COLO829 (cell line): ENCODE measurements at places on chromosomes 7 and 10.

DNA sequence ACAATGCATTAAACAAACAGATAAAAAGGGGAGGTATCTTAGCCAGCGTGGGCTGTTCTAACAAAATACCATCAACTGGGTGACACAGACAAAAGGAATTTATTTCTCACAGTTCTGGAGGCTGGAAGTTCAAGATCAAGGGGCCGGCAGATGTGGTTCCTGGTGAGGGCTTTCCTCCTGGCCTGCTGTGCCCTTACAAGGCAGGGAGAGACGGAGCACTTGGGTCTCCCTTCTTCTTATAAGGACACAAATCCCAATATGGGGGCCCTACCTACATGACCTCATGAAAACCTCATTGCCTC is 281.6 kb upstream of the KLF14 start:
- peak; percentile 69 for DNase-seq

GRCh38 chr7:66272321-66272720 is 67.2 kb downstream of the TPST1 start:
- DNase-seq: no peak

DNA sequence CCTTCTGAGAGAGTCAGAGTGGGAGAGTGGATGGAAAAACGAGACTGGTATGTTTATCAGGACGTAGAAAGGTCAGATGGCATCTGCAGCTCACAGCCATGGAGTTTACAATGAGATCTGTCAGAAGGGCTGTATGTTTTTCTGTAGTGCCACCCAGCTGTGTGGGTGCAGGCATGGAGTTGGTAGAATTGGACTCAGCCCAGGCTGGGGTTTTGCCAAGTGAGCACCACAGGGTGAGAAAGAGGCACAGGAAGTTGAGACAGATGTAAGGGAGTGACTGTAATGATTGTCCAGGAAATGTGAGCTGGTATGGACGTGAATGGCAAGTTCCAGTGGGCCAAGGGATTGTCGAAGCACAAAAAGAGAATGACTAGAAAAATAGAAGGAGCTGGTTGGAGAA is 9.1 kb upstream of the ZYX start:
- peak; percentile 61 for DNase-seq

GRCh38 chr7:104149822-104150221 is 58.0 kb downstream of the ORC5 start:
- DNase-seq: no peak

GRCh38 chr10:30398193-30398592 is 35.8 kb upstream of the MAP3K8 start:
- DNase-seq: no peak

- DNase-seq: no peak
These were observed 189.5 kb downstream of the JAZF1 start for GRCh38 chr7:27991006-27991528.

- no peak for DNase-seq
These were observed 54.9 kb downstream of the LRGUK start for GRCh38 chr7:134182078-134182477.

GRCh38 chr7:4236389-4236788 is 445.7 kb upstream of the FOXK1 start:
- no peak for DNase-seq

DNA sequence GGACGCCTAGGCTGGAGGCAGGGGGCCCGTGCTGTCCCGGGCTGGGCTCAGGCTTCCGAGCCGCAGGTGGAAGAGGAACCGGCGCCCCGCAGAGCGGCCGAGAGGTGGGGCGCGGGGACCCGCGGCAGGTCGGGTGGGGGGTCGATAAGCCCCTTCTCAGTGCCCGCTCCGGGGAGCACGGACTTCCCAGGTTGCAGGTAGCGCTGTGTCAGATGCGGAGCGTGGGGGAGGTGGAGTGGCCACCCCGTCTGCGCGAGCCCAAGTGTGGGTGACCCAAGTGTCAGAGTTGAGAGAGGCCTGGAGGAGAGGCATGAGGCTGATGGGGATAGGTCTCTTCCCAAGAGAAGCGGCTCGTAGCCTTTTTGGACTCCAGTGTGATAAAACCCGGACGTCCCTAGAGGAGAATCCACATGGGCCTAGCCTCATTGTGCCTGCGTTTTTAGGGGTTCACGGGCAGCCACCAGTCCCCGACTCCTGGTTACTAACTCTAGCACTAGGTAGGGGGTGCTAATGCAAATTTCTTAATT is 580 bp downstream of the EEPD1 start:
- DNase-seq: no peak

GRCh38 chr10:112519133-112519761 is 72.2 kb downstream of the VTI1A start:
- no peak for DNase-seq

DNA sequence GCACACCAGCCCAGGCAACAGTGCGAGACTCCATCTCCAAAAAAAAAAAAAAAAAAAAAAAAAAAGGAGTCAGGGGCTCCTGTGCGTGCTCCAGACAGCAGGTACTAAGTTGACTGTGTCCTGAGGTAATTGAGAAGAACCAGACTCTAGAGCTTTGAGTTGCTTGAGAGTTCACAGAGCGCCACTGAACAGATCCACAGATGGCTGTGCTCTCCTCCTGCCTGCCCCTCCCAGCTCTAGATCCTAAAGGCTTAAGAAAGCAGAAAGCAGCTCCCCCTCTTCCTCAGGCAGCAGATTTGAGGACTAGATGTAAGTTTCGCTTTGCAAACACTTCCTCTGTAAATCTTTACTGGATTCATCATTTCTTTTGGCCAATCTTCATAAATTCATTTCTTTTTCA is 38.7 kb downstream of the SHH start:
- DNase-seq: no peak

GRCh38 chr7:129431911-129432643 is 2.2 kb upstream of the STRIP2 start:
- no peak for DNase-seq

- DNase-seq: no peak
These were observed 8.4 kb downstream of the DBNL start for GRCh38 chr7:44052771-44053365.

DNA sequence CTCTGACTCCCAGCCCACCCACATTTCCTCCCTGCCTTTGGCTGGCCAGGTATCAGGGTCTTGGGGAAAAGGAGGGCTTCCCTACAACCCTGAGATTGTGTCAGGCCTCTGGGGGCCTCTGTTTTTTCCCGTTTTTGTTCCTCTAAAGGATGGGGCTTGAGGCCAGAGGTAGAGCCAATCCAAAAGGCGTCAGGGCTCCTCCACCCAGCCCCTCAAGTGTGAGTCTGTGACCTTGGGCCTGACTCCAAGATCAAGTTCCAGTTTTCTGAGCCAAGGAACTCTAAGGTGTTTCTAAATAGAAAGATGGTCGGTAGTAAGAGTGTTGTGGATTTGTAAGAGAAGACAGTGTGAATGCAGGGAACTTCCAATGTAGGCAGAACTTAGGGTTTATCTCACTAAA is 6.6 kb downstream of the EEPD1 start:
- no peak for DNase-seq

GRCh38 chr7:71009636-71010035 is 122.3 kb upstream of the GALNT17 start:
- DNase-seq: no peak

DNA sequence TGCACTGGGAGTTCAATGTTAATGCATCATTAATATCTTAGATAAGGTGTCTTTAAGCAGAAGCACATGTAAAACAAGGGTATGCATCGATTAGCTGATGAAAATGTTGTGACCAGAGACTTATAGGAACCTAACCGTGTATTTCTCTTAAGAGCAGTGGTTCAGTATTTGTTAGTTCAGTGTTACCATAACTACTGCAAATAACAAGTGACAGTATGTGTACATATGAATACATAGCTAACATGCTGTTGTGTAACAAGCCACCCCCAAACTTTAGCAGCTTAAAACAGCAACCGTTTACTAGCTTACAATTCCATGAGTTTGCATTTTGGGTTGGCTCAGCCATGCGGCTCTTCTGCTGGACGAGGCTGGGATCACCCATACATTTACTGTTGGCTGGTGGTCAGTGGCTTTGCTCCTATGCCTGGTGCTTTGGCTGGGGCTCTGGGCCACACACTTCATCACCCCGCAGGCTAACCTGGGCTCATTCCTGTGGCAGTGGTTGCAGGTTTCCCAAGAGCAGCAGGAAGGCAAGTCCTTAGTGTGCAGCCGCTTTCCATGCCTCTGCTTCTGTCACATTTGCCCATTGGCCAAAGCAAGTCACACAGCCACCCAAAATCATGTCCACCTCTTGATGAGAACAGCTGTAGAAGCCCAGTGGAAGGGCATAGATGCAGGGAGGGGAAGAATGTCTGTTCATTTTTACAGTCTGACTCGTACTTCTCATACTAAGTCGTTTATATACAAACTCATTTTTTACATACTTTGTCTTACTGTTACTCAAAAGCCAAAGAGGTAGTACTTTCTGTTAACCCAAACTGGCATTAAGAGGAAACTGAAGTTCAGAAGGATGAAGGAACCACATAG is 103.3 kb upstream of the GATA3 start:
- DNase-seq: no peak

DNA sequence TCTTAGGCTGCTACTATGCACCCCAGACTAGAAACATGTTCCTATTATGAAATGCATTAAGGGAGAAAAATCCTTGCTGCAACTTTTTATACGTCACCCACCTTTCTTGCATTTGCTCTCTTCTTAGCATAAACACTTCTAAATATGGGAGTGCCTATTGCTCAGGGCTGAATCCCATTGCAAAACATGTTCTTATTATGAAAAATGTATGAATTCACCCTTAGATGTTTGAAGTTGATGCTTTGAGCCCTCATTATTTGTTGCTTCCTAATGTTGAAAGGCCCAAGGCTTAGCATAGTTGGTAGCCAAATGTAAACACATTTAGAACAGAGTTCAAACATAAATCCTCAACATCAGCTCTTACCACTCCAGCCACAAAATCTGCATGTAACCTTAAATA is 52.8 kb downstream of the BMPER start:
- DNase-seq: no peak

DNA sequence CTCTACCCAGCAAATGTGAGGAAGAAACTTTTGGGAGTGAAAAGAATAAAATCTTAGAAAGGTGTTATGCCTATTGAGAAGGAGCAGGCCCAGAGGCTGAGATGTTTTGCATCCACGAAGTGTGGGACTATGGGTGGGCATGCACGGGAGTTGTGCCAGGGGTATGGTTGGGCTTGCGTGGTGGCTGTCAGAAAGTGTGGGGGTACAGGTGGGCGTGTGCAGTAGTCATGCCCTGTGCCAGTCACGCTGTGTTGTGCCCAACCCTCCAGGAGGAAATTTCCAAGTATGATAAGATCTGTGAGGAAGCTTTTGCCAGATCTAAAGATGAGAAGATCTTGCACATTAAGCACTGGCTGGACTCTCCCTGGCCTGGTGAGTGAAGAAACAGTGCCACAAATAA is 52.9 kb upstream of the ZMIZ2 start:
- no peak for DNase-seq

DNA sequence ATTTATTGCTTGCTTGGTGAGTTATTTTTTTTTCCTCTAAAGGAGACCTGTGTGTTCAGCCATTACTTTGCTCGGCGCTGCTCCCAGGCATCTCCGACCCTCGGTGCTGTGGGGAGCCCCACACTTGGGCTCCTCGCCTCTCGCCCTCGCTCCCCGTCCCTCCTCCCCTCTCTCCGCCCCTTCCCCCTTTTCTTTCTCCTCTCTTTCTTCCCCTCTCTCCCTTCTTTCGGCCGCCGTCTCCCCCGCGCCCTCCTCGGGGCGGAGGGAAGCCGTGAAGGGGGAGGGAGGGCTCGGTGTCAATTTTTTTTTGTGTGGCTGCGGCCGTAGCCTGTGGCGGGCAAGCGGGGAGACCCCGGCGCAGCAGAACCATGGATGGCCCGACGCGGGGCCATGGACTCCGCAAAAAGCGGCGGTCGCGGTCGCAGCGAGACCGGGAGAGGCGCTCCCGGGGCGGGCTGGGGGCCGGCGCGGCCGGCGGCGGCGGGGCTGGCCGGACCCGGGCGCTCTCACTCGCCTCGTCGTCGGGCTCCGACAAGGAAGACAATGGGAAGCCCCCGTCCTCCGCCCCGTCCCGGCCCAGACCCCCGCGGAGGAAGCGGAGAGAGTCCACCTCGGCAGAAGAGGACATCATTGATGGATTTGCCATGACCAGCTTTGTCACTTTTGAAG is 1.1 kb downstream of the AUTS2 start:
- DNase-seq: peak; percentile 13

DNA sequence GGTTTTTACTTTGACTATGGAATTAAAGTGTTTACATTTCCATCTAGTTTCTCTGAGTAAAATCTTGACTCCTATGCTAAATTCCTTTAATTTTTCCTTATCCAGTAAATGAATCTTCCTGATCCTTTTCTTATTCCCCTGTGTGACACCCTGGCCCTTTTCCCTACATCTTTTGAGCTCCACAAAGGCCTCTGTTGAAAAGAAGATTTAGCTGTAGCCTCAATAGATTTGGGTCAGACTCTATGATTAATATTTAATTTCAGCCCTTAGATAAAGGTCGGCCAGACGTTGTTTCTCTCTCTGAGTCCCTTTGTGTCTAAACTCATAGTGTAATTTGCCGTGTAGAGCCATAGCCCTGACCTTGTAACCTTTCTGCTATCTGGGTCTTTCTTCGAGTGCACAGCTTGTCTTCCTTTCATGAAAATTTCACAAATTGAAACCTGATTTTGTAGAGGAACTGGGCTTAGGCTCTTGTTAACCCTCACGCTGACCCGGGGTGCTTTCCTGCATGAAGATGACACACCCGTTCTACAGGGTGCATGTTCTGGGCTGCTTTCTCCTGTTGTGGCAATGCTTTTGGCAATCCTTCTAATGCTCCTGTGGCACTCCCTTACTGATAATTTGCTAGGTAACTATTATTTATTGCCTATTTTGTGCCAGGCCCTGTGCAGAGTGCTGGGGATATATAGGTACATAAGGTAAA is 21.2 kb downstream of the LSMEM1 start:
- DNase-seq: no peak

GRCh38 chr7:112293416-112293815 is 86.9 kb downstream of the ZNF277 start:
- DNase-seq: no peak

- no peak for DNase-seq
These were observed 167.2 kb upstream of the PPP2R2D start for GRCh38 chr10:131733596-131733995.

- no peak for DNase-seq
These were observed 72.0 kb downstream of the KAT6B start for GRCh38 chr10:74898201-74898976.

GRCh38 chr10:79351332-79351731 is 4.1 kb downstream of the PPIF start:
- DNase-seq: no peak

DNA sequence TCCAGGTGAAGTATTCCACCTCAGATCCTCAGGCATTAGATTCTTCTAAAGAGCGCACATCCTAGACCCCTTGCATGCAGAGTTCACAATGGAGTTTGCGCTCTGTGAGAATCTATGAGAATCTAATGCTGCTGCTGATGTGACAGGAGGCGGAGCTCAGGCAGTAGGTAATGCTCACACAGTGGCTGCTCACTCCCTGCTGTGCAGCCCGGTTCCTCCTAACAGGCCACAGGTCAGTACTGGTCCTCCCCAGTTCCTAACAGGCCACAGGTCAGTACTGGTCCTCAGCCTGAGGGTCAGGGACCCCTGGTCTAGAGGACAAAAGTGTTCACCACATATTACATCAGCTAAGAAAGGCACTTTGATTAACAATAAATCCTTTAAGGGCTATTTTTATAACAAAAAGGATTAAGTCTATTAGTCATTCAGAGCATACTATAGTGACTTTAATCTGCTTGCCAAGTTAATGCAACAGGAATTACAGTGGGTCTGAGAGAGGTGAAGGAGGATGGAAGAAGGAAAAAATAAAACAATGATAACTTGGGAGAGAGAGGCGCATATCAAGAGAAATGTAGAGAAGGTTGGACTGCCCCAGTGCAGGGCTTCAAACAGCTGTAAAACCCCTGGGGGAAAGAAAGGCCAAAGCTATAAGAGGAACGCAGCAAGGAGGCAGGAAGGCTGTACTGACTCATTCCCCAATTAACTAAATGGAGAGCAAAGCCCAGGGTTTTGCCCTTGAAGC is 49.2 kb downstream of the CUL2 start:
- peak; percentile 65 for DNase-seq
